ENCODE measurements at places on chromosomes 12 and 14. TPM values are rescaled to one million over a fixed set of nuclear protein-coding genes. Genes with fewer than 3 reads are reported as not detected.
A peak's percentile ranks its signal among the peaks of the same experiment; 100 is the strongest.

CIROP gene
- polyA plus RNA-seq = 0.03 TPM

SLC6A13 gene
- polyA plus RNA-seq = 0.07 TPM

DNA sequence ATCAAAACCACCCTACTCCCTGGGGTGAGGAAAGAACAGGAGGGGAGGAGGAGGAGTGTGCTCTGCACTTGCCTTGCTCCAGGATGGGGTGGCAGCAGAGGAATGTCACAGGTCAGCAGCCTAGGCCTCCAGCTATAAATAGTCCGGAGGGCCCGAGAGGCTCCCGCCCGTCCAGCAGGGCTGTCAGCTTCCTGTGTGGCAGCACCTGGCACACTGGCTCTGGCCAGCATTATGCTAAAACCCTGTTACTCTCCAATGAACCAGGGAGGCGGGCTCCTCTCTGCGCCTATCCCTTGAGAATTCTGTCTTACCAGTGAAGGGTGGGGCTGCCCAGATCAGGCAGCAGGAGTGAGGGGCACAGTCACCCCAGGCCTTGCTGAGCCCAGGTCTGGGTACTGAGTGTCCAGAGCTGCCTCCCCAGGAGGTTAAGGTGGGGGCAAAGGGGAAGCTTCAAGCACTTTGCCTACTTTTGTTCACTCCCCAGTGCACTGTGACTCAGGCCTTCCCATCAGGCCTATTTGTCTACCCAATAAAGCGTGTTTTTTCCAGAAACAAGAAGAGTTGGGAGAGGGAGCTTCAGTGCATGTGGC is 1.2 kb upstream of the COX14 start:
- DNase-seq = peak; percentile 92

DNA sequence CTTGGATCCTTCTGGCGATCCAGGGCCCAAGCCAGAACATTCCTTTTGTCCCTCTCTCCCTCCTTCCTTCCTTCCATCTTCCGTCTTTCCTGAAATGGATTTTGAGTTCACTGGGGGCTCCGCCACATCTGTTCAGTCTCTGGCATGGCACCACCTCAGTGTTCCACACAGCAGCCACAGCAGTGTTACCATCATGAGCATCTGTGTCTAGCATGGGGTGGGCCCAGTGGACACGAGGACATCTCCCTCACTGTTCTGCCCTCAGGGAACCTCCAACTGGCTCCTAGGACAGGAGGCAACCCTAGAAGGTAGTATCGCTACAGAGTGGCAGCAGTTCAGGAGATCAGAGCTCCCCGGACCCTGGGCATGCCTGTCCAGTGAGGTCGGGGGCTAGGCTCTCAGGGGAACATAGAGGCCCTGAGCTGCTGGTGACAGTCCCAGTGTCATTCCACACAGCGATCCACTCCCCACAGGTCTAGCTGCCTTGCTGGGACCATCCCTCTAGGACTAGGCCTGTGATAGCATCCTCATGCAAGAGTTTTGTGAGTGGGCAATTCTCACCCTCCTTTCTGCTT is 59.0 kb downstream of the GALNT16 start:
- DNase-seq = no peak

- DNase-seq = no peak
Measured at GRCh38 chr12:89172224-89172623, 180.1 kb downstream of the DUSP6 start.

GRCh38 chr12:106581543-106582248 is 1.1 kb upstream of the RFX4 start:
- DNase-seq = no peak

DNA sequence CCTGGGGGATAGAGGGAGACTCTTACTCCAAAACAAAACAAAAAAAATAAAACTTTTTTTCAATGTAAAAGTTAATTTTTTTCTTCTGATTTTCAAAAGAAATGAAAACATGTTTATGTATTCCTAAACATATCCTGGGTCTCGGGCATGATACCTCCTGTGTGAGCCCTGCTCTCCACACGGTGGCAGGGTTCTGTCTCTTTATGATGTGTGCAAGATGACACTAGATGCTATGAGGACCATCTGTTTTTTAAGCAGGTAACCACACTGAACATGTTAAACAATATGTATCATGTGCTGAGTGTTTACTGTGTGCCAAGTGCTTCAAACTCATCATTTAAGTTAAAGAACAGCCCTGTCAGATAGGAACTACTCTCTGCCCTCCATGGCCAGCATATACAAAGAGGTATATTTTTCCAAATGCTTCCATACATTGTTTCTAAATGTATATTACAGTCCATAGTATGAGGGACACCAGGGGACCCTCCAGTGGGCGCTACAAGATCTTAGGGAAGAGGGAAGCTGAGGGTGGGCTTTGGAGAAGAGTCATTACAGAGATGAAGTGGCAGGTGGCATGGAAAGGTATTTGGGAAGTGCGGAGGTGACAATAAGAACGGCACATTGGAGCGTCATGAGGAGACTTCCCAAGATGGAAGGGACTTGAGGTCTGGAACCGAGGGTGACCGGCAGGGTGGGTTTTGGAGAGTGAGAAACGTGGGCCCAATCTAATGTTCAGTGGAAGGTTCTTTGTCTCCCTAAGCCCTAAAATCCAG is 28.5 kb downstream of the FOS start:
- DNase-seq = no peak

Data from psoas muscle (tissue), 8 donors.